ENCODE measurements at places on chromosomes 12 and 14.

- peak overlapping the region; percentile 15 for H3K4me3 ChIP-seq
- H3K4me1 ChIP-seq = peaks cover 11% of the 10 kb centered on the region
- no peaks in the 10 kb centered on the region for H3K36me3 ChIP-seq
- H3K27ac ChIP-seq = peak overlapping the region; percentile 83
These were observed 18.3 kb downstream of the NOC4L start for GRCh38 chr12:132162508-132163031.

DNA sequence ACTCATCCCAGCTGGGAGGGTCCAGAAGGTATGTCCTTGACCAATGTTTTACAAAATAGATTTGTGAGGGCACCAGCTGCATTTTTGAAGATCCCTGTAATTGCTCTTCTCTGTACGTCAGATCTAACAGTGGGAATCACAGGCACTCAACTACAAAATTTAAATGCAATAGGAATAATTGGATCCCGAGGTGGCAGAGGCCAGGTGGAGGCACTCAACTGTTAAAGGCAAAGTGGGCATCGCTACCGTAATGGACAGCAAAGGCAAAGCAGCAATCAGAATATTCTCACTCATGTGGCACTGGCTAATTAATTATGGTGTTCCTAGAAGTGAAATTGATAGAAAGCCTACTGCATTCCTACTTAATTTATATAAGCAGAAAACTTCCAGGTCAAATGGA lies 27.9 kb upstream of the PSMC1 start:
- H3K4me3 ChIP-seq = no peak overlapping the region
- H3K27ac ChIP-seq = no peak overlapping the region
- DNase-seq = no peak
- no peaks in the 10 kb centered on the region for H3K36me3 ChIP-seq
- no peaks in the 10 kb centered on the region for H3K27me3 ChIP-seq
- no peaks in the 10 kb centered on the region for H3K4me1 ChIP-seq

DNA sequence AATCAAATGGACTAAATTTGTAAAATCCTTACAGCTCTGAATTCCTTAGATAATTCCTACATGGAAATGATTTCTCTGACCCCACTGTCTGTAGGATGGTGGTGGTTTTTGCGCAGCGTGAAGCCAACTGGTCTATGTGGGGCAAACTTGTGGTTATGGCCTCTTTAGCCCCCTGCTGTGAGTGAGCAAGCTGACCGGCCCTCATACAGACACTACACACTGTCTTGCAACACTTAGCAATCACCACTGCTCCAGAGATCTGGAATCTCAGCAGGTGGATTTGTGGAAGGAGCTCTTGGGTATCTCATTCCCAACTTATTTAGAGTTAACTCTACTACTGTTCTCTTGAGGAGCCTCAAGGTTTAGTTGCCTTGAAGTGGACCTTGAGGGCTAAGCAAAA lies 70.2 kb downstream of the SCN8A start:
- no peaks in the 10 kb centered on the region for H3K36me3 ChIP-seq
- H3K4me1 ChIP-seq = no peaks in the 10 kb centered on the region

DNA sequence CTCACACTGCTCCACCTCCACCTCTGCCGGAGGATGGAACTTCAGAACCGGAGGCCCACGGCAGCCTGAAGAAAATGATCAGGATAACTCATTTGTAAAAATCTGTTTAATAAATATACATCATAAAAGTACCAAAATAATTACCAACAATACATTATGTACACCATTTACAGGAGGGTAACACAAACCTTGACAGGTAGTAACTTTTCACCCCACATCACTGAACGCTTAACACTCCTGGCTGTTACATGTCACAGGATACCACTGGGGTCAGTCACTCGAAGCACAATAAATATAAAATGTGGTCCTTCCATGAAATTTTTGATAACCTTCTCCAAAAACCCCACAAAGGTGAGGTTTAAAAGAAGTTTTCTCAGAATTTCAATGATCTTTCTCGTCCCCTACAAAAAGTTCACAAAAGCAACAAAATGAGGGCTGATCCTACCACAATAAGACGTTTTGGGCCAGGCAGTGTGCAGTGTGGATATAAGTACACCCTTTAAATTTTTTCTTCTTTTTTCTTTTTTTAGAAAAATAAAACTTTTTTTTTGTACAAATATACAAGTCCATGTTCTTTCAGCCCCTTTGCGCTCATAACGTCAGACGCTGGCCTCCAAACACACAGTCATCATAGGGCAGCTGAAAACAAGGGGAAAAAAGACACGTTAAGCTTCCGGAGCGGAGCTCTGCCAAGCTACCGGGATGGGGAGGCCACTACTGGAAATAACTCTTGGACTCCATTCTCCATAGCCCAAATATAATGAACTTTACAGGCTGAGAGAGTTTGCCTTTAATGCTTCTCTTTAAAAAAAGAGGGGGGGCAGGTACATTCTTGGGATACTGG lies 2.9 kb downstream of the NFKBIA start:
- peaks cover 54% of the 10 kb centered on the region for H3K36me3 ChIP-seq
- peak overlapping the region; percentile 92 for H3K27ac ChIP-seq
- no peaks in the 10 kb centered on the region for H3K27me3 ChIP-seq
- no peak for DNase-seq
- H3K4me1 ChIP-seq = no peaks in the 10 kb centered on the region

DNA sequence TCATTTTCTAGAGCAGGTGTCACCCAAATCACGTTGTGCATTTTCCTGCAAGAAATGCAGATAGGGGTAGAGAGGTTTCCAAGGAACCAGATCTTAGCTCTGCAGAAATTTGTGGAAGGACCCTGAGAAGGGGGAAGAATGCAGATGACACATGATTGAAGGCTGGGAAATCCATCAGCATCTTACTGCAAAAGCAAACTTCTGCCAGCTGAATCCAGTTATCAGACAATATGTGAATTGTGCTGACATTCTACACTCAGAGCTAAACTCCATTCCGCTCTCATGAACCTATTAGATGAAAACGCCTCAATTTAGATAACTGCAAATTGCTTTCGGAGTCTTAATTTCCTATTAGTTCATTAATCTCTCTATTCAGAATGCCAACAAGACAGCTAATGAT lies 211.3 kb upstream of the NOS1 start:
- no peak overlapping the region for H3K4me3 ChIP-seq
- no peaks in the 10 kb centered on the region for H3K27me3 ChIP-seq
- DNase-seq = no peak
- H3K4me1 ChIP-seq = no peaks in the 10 kb centered on the region

- H3K4me3 ChIP-seq = no peak overlapping the region
- peaks cover 18% of the 10 kb centered on the region for H3K4me1 ChIP-seq
- H3K27me3 ChIP-seq = no peaks in the 10 kb centered on the region
- no peak for DNase-seq
- peaks cover 23% of the 10 kb centered on the region for H3K36me3 ChIP-seq
- peak overlapping the region; percentile 91 for H3K27ac ChIP-seq
These were observed 1.5 kb upstream of the EP400 start for GRCh38 chr12:131948166-131948712.

- H3K4me3 ChIP-seq = no peak overlapping the region
- H3K27me3 ChIP-seq = no peaks in the 10 kb centered on the region
- no peak for DNase-seq
- H3K36me3 ChIP-seq = no peaks in the 10 kb centered on the region
- no peak overlapping the region for H3K27ac ChIP-seq
- H3K4me1 ChIP-seq = no peaks in the 10 kb centered on the region
These were observed 94.9 kb downstream of the OSBPL8 start for GRCh38 chr12:76464631-76465166.

- H3K27me3 ChIP-seq = no peaks in the 10 kb centered on the region
- peak; percentile 47 for DNase-seq
- H3K4me1 ChIP-seq = no peaks in the 10 kb centered on the region
- H3K4me3 ChIP-seq = no peak overlapping the region
These were observed 33.0 kb downstream of the BEGAIN start for GRCh38 chr14:100554082-100554677.

GRCh38 chr12:48973941-48974673 lies 2.6 kb upstream of the WNT10B start:
- peaks cover 69% of the 10 kb centered on the region for H3K4me1 ChIP-seq
- peaks cover 2% of the 10 kb centered on the region for H3K27me3 ChIP-seq
- no peaks in the 10 kb centered on the region for H3K36me3 ChIP-seq

- no peak overlapping the region for H3K27ac ChIP-seq
- no peaks in the 10 kb centered on the region for H3K4me1 ChIP-seq
- no peak for DNase-seq
These were observed 9.8 kb upstream of the SMCO2 start for GRCh38 chr12:27436768-27437167.

DNA sequence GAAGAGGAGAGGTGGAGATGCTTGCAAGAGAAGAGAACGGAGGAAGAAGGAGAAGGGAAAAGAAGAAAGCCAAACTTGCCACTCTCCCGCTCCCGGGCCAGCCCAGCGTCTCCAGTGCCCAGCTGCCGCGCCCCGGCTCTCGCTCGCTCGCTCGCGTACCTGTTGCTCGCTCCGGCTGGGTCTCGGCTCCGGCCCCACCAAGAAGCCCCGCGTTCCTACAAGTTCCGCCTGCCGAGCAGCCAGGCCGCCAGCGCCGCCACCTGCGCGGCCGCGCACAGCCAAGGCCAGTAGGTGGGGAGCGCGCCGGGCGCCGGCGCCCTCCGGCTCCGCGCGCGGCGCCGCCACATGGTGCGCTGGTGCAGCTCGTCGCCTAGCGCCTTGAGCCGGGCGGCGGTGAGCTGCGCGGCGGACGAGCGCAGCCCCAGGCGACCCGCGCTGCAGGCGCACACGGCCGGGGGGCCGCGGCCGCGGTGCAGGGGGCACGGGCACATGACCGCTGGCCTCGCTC lies 370 bp downstream of the HRK start:
- no peak for DNase-seq
- peaks cover 20% of the 10 kb centered on the region for H3K4me1 ChIP-seq
- H3K27ac ChIP-seq = no peak overlapping the region
- H3K27me3 ChIP-seq = peaks cover 89% of the 10 kb centered on the region

DNA sequence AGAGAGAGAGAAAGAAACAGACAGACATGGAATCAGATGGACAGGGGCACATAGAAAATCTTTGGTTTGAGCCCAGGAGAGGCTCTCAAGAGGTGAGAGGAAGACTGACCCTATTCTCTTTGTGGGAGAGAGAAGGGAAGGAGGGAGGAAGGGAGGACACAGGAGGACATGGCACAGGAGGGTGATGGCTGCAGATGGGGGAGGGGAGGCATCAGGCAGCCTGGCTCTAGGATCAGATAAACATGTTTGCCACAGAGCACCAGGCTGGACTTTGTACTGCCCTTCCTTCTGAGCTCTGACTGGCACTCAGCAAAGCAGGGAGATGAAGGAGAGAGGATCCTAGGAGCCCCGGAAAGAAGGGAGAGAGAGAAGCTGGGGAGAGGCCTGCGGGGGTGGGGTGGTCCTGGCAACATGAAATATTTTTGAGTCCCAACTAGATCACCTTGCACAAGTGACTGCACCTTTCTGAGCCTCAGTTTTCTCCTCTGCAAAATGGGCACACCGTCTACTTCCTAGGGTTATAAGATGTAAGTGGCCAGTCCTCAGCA lies 6.1 kb downstream of the HNF1A start:
- H3K4me3 ChIP-seq = no peak overlapping the region
- no peak overlapping the region for H3K27ac ChIP-seq
- no peaks in the 10 kb centered on the region for H3K36me3 ChIP-seq
- H3K4me1 ChIP-seq = no peaks in the 10 kb centered on the region
- no peaks in the 10 kb centered on the region for H3K27me3 ChIP-seq

DNA sequence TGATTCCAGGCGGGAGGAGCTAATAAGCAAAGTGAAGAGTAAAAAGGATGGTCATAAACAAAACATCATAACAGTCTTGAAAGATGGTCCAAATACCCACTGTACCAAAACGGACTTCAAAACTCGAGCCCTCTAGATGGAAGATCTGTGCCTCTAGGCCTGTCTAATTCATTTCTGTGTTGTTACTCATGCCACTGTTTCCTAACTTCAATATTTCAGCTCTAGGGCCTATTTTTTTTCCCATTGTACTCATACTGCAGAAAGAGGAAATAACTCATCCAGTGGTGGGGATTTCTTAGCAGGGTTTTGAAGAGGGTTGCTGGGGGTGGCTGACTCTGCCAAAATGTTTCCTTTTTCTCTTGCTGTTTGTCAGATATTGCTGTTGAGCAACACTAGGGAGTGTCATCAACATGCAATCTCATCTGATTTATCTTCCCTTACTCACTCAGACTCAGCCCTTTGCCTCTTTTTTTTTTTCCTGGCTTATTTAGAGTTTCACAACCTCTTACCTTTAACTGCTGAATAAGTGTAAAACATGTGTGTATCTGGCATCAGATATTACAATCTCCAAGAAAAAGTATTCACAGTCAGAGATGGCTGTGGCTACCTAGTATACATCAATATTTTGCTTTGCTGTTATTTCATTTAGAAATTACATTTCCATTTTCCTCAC lies 189.6 kb downstream of the DUSP6 start:
- H3K4me1 ChIP-seq = peaks cover 9% of the 10 kb centered on the region
- no peaks in the 10 kb centered on the region for H3K27me3 ChIP-seq
- peak; percentile 81 for DNase-seq
- peak overlapping the region; percentile 89 for H3K27ac ChIP-seq
- H3K4me3 ChIP-seq = no peak overlapping the region
- no peaks in the 10 kb centered on the region for H3K36me3 ChIP-seq

DNA sequence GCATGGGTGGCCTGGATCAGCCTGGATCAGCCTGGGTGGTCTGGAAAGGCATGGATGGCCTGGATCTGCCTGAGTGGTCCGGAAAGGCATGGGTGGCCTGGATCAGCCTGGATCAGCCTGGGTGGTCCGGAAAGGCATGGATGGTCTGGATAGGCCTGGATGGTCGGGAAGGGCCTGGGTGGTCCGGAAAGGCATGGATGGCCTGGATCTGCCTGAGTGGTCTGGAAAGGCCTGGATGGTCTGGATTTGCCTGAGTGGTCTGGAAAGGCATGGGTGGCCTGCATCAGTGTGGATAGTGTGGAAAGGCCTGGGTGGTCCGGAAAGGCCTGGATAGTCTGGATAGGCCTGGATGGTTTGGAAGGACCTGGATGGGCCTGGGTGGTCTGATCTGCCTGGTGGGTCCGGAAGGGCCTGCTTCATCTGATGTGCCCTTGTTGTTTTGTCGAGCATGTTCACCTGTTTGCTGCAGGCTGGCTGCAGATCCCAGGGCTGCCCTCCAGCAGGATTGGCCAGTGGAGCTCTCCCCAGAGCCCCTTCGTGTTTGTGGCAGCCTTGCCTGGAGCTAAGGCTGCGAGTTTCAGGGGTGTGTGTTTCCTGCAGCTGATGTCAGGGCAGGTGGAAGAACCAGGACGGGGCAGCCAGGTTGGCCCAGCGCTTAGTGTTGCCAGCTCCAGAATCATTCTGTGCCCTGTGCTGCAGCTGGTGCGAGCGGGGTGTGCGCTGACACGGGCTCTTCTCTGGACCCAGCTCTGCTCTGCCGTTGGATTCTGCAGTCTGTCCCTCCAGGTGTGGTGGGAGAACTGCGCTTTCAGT lies 19.3 kb upstream of the TEX22 start:
- no peaks in the 10 kb centered on the region for H3K27me3 ChIP-seq
- peaks cover 4% of the 10 kb centered on the region for H3K36me3 ChIP-seq
- H3K4me1 ChIP-seq = no peaks in the 10 kb centered on the region
- no peak for DNase-seq
- no peak overlapping the region for H3K4me3 ChIP-seq
- H3K27ac ChIP-seq = no peak overlapping the region

- H3K4me3 ChIP-seq = no peak overlapping the region
- no peaks in the 10 kb centered on the region for H3K36me3 ChIP-seq
- H3K4me1 ChIP-seq = no peaks in the 10 kb centered on the region
- no peaks in the 10 kb centered on the region for H3K27me3 ChIP-seq
These were observed 360.9 kb upstream of the NAV3 start for GRCh38 chr12:77469578-77470333.

GRCh38 chr12:580813-581212 lies 82.4 kb downstream of the NINJ2 start:
- peaks cover 9% of the 10 kb centered on the region for H3K4me1 ChIP-seq
- no peak for DNase-seq
- no peaks in the 10 kb centered on the region for H3K27me3 ChIP-seq
- H3K36me3 ChIP-seq = no peaks in the 10 kb centered on the region
- H3K27ac ChIP-seq = no peak overlapping the region

GRCh38 chr12:127262615-127263014 lies 1004.4 kb upstream of the TMEM132C start:
- H3K4me1 ChIP-seq = no peaks in the 10 kb centered on the region
- no peaks in the 10 kb centered on the region for H3K27me3 ChIP-seq
- no peak overlapping the region for H3K27ac ChIP-seq
- no peaks in the 10 kb centered on the region for H3K36me3 ChIP-seq

Data from tibial nerve (tissue), 4 donors.